ENCODE measurements at places on chromosomes 12 and 14.

- DNase-seq, result no peak
Observed at GRCh38 chr14:98172243-98172778, 1099.7 kb downstream of the BCL11B start.

DNA sequence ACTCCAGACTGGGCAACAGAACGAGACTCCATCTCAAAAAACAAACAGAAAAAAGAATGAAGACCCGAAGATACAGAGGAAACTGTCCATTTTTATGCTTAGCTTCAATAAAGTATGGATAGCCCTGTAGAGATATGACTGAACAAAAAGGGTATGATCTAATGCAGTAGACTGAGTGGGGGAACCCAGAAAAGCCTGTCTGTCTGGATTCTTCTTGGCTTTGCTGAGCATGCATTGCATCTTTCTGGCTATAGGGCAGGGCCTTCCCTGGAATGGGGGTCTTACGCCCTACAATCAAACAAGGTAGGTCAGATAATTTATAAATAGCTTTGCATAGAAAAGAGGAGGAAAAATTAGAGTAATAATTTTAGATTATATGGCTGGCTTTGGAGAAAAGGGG is 10.1 kb downstream of the MIA2 start:
- DNase-seq, result no peak

GRCh38 chr12:14876833-14877232 is 8.8 kb downstream of the MGP start:
- no peak for DNase-seq

- DNase-seq, result peak; percentile 10
Observed at GRCh38 chr12:570921-571794, 92.1 kb downstream of the NINJ2 start.

GRCh38 chr14:89171168-89171567 is 245.9 kb downstream of the FOXN3 start:
- DNase-seq, result no peak

DNA sequence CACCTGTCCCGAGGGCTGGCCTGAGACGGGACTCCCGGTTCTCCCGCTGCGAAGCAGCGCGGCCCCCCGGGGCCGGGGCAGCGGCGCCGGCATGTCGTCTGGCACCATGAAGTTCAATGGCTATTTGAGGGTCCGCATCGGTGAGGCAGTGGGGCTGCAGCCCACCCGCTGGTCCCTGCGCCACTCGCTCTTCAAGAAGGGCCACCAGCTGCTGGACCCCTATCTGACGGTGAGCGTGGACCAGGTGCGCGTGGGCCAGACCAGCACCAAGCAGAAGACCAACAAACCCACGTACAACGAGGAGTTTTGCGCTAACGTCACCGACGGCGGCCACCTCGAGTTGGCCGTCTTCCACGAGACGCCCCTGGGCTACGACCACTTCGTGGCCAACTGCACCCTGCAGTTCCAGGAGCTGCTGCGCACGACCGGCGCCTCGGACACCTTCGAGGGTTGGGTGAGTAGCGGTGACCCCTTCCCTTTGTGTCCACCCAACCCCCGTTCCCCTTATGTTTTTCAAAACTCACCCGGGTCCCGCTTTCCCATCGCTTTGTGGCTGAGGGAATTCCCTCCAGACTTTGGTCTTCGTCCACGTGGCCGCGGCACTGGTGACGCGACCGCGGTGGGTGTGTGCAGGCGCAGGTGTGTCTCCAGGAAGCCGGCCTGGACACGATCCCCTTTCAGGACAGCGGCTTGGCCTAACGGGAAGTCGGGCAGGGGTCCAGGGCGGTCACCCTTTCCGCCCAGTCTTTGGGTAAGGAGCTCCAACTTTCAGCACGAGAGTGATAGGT is 826 bp downstream of the PRKCH start:
- peak; percentile 22 for DNase-seq

- DNase-seq, result no peak
Observed at GRCh38 chr12:53096759-53097158, 708 bp upstream of the IGFBP6 start.

DNA sequence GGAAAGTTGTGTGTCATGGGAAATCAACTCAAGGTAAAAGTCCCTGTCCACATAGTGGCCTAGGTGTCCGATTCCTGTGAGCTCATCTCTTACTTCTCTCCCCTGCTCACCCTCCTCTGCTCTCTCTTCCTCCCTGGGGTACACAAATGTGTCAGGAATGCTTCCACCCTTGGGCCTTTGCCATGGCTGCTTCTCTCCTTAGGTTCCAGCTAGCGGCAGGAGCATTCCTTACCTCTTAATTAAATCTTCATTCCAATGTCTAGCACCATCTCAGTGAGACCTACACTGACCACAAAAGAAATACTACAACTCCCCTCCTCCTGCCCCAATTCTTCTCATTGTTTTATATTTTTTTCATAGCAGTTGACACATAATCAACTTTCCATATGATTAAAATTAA is 298.6 kb downstream of the PDZRN4 start:
- no peak for DNase-seq

GRCh38 chr14:85531141-85531586 is 1.2 kb downstream of the FLRT2 start:
- no peak for DNase-seq

- DNase-seq, result no peak
Observed at GRCh38 chr12:8596561-8596960, 16.1 kb downstream of the AICDA start.

- peak; percentile 27 for DNase-seq
Observed at GRCh38 chr12:104057771-104058197, 6.5 kb upstream of the HCFC2 start.

- DNase-seq, result no peak
Observed at GRCh38 chr12:117622741-117623140, 261.3 kb upstream of the NOS1 start.

DNA sequence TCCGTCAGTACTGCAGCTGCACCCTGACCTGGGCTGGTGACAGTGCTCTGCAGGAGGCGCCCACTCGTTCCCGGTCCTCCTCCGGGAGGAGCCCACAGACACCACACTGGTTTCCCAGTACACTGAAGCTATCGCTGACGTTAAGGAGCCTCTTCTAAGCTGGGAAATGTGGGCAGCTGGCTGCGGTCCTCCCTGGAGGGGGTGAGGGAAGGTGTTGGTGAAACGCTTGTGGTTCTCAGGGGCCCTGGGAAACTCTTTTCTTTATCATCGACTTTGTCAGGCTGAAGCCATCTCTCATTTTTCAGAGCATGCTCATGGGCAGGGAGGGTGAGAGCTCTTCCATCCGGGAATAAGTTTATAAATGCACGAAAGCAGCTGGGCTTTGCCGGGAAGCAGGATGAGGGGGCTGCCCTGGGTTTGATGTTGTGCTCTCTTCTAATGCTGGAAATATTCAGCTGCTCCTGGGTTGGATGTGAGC is 176.0 kb downstream of the CHST11 start:
- DNase-seq, result no peak

GRCh38 chr14:51533160-51533559 is 118.5 kb upstream of the FRMD6 start:
- no peak for DNase-seq

GRCh38 chr14:70121521-70121920 is 67.2 kb downstream of the SLC8A3 start:
- DNase-seq, result no peak

GRCh38 chr12:58588770-58589169 is 331.5 kb downstream of the LRIG3 start:
- DNase-seq, result no peak

GRCh38 chr14:74935360-74935680 is 12.3 kb upstream of the RPS6KL1 start:
- DNase-seq, result no peak

DNA sequence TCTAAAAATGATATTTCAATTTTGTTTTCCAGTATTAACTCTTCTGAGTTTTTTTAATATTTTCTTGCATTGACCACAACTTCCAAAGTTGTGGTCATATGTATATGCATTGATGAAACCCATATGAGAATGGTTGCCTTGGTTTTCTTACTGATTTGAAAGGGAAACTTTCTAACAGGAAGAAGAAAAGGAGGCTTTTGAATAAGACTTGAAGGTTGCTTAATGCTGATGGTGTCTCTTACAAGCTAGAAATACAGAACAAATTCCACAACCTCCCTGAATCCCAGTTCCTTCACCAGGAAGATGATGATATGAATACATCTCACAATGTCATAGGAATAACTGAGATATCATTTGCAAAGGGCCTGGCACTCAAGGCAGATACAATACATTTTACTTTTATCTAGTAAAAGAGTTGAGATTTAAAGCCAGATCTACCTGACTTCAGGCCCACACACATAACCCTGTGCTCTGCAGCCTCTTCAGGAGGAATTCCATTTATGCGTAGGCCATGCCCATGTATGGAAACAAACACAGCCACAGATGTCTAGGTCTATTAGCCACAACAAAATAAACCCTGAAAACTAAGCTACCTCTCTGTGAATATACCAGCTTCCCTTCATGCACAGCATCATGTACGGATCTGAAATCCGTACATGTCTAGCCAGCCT is 165.4 kb upstream of the PLEKHG7 start:
- no peak for DNase-seq

GRCh38 chr12:54628186-54628846 is 6.4 kb downstream of the LACRT start:
- DNase-seq, result no peak

DNA sequence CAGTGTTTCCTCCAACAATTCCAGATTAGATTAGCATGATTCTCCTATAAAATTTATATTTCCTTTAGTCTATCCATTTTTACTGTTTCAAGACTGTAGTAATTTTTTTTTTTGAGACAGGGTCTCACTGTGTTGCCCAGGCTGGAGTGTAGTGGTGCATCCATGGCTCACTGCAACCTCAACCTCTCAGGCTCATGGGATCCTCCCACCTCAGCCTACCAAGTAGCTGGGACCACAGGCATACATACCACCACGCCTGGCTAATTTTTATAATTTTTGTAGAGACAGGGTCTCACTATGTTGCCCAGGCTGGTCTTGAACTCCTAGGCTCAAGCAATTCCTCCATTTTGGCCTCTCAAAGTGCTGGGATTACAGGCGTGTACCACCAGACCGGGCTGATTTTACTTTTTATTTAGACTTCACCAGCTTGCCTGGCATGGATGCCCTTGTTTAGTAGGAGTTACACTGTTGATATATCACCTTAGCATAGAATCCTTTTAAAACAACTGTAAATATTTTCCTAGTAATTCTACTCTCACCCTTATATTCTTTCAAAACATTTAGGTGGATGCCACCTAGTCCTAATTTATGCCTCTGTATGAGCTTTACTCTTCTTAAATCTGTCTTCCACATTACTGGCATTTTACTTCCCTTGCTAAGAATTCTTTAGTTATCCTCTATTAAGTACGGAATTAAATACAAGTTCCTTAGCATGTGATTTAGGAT is 55.8 kb upstream of the LIMA1 start:
- DNase-seq, result no peak

DNA sequence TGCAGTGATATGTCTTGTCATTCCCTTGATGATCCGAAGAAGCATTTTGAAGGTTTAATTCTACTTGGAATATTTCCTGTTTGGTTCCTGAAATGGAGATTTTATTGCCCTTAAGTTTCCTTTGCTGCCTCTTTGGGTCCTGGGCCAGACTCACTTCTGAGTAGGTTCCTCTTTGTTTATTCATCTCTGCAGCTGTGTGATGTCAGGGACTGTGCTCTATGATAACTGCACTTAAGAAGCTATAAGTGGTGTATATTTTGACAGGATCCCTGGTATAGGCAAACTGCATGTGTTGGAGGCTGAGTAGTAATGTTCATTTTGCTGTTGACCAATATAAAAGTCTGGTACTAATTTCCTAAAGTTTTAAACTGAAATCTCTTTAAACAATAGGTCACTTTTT is at the start of gene KLRC4:
KLRC4 (minus strand) TSS at position 366 of the 400 bp plus-strand sequence; CDS start at position 184, 182 bp downstream.
- peak; percentile 18 for DNase-seq

DNA sequence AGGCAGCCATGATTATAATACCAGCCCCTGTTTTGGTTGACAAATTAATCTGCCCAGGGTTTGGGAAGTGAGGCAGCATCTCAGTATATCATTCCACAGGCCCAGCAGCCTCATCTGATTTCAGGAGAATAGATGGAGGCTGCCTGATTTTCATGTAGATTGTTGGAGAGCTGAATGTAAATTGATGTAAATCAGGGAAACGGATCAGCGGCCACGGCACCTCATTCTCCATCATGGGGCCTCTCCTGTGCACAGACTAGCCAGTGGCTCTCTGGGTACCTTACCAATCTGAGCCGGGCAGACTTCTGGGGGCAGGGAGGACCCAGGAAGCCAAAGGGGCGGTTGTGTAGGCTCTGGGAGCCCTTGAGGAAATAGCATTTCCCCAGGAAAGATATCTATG is 63.7 kb upstream of the GSC start:
- no peak for DNase-seq

- DNase-seq, result no peak
Observed at GRCh38 chr12:69765515-69765914, 26.9 kb downstream of the RAB3IP start.

DNA sequence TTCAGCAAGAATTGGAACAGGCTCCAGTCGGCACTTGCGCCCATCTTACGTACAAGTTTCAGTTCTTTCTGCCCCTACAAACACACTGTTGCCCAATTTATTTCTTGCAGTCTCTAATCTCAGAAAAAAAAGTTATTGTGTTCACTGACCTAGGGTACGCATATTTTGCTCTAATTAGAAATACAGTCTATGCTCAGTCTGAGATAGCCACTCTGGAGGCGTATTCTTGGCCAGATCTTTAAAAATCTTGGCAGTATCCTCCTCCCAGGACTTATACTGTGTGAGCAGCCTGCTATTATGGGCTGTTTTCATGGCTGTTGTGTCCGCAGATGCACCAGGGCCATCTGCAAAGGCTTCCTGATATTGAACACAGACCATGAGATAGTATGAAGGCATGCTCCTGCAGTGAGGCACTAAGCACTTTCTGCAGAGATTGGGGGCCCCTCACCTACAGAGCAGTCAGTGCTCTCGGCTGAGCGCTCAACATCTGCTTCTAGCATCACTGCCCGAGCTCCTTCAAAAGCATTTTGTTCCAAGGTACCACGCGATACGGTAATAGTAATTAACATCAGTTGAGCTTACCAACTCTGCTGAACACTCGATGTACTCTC is 57.9 kb downstream of the PPM1H start:
- no peak for DNase-seq

DNA sequence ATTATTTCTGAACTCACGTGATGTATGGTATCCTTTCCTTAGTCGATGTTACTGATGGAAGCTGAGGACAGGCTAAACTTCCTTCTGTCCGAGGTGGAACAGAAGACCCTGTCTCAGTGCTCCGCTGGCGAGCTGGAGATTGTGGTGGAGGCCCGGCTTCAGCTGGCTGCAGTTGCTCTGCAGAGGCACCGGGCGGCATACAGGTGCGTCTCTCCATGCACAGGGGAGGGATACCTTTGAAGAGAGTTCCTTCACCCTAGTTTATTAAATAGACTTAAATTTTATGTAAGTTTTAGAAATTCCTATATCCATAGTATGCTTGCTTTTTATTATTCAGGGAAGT is 186.7 kb upstream of the NEDD1 start:
- peak; percentile 32 for DNase-seq

DNA sequence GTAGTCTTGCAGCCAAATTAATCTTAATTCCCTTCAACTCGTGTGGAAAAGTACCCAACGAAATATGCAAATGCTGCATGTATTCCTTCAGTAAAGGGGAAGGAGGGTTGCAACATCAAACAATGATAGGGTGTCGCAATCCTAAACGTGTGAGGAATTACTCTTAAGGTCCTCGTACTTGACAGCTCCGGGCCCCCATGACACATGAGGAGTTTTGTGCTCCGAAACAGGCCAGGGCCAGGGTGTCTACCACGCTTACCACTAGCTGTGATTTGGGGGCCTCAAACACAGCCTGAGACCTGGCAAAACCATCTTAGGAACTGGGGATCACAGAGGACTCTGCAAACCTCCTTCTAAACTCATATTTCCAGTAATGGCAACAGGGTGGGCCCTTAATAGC is 20.4 kb downstream of the FOS start:
- DNase-seq, result no peak
